ENCODE measurements at places on chromosomes 2 and 18.

DNA sequence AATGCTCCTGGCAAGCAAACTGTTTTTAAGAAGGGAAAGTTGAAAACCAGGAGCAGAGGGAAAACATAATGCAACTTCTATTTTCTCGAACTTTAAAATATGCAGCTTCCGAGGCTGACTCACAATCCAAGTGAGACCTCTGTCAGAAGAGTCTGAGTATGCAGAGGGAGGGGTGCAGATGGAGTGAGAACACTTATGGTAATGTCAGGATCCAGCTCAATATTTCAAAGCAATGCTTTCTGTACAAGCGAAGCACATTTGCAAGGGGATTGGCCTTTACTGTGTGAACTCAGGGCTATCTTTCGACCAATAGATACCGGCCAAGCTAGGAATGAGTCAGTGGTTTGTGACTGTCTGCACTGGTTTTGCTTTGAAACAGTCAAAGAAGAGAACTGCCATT is 242.7 kb downstream of the CNTNAP5 start:
- no peak for DNase-seq

DNA sequence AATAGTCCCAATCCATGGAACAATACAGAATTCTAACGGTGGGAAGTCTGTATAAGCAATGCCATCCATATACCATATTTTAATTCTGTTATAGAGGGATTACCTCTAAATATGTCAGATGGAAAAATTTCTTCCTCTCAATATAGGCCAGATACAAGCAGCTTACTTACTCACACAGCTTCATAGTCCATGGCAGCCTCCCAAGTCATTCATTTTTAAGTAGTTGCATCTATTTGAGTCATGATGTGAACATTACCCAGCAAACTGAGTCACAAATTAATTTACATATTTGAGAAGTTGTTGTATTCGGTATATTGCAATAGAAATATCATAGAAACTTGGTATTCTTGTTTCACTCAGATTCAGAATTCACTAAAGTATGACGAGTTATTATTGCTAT is 20.3 kb downstream of the TBR1 start:
- DNase-seq, result no peak

GRCh38 chr2:175580652-175581051 is 399.1 kb upstream of the ATP5MC3 start:
- no peak for DNase-seq

DNA sequence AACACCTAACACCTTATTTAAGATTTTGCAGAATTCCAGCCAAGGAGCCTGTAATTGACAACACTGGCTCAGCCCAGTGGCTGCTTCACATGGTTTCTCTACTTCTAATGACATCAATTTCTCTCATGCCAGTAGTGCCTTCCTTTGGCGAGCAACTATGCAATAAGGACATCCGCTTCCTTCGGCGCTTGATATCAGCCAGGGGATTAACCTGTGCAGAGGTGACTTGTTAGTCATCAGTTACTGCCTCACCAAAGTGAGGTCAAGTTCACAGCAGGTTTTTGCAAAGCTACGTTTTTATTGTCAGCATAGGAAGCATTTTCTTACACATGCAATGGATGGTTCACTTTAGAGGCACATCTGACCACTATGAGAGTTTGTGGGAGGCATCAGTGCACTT is 24.0 kb upstream of the EDAR start:
- DNase-seq, result no peak

DNA sequence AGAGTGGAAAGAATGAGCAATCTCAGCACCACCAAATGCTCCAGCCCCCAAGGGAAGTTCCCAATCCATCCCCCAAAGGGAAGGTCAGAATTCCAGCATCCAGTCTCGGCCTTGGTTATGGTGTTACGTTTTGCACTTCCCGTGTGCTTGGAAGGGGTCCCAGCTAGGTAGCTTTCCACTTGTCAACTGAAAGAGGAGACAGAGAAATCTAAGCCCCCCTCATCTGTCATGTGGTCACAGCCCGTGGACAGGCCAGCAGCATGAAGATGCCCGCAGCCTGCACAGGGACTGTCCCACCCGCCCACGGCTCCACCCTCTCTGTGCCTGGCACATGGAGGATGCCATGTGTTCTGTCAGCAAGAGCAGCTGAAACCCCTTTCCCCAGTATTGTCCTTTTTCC is 32.1 kb downstream of the RHOB start:
- DNase-seq, result no peak

DNA sequence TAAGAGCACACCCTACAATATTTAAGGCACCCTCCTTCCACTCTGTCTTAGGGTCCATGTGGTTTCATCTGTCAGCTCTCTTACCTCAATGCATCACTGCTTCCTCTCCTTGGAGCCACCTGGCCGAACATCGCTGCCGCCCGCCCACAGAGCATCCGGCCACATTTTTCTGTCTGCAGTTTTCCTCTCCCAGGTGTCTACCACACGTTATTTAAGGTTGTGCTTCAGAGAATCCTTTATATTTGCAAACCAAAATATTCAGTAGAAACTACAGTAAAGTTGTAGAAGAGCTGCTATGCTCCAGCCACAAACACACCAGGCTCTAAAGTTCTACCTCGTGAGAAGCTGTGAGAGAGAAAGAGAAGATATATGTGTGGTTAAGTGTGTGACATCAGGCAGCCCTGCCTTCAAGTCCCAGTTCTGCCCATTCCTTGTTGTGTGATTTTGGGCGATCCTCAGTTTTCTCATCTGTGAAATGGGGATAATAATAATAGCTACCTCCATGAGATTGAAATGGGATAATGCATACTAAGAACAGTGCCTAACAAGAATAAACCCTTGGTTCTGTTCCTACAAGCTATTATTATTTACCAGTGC is 4.9 kb upstream of the STK17B start:
- peak; percentile 83 for DNase-seq

- DNase-seq, result no peak
These were observed 25.6 kb upstream of the ACSL3 start for GRCh38 chr2:222835143-222835822.

GRCh38 chr2:172329774-172330671 is 97.4 kb upstream of the ITGA6 start:
- no peak for DNase-seq

- no peak for DNase-seq
These were observed 14.2 kb downstream of the ANO7 start for GRCh38 chr2:241202681-241203080.

- no peak for DNase-seq
These were observed 192.1 kb downstream of the WDR7 start for GRCh38 chr18:56843241-56843640.

DNA sequence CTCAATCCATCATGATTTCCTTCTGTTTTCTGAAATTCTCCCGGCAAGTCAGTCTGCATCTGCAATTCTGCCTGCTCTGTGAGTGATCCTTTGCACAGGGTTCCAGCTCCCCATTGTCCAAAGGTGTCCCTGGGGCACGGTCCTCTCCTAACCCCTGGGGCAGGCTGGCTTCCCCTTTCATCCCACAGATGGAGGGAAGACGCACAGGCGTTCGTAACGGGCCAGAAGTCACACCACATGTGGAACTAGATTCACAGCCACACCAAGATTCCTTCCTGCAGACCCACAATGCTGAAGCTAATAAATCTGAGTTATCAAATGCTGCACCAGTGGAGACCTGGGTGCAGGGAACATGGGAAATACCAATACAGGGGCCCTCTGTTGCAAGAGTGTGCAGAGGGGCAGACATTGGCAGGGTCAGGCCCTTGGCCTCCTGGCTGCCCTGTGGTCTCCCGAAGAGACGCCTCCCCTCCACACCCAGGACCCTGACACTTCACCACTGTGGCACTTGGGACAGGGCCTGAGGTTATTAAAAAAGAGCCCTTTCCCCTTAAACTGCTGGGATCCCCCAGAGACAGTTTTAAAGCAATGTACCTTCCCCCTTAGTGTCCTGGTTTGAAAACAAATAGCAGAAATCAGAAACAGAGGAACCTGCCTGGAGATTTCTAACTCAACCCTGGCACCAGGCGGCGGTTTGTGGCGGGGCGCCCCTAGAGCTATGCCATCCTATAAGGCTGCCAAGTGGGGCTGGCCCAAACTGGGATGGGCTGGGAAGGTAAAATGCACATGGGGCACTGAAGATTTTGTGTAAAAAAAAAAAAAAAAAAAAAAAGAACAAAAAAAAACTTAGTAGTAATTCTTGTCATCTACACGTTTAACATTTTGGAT is 15.4 kb downstream of the ZNF516 start:
- DNase-seq, result no peak

GRCh38 chr18:67805261-67805660 is 288.7 kb upstream of the DSEL start:
- DNase-seq, result no peak

DNA sequence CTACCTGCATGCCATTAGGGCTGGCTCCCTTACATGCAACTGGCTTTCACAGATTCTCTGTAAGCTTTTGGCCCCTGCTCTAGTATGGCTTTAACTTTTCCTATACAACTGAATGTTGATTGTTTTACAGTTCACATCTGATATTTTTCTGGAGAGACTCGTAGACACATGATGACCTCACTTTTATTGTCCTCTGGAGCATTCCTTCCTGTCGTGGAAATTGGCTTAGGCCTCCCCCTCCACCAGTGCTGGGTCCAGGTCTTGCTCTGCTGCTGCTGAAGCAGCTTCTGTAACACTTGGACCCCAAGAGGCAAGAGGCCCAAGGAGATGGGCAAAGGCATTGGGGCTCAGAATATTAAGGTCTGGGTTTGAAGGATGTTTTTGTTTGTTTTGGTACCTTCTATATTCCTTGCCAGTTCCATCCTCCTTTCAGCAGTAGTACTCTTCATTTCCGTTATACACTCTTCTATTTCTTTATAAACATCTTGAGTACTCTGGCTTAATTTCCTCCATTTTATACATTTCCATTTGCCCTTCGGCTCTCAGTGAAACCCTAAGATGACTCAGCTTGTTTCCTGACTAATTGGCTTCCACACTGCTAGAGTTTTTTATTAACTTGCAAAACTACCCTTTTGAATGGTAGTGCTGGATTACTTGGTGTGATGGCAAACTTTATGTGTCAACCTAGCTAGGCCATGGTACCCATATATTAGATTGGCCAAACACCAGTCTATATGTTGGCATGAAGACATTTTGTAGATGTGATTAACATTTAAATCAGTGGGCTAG is 219.8 kb downstream of the CDCA7 start:
- no peak for DNase-seq

DNA sequence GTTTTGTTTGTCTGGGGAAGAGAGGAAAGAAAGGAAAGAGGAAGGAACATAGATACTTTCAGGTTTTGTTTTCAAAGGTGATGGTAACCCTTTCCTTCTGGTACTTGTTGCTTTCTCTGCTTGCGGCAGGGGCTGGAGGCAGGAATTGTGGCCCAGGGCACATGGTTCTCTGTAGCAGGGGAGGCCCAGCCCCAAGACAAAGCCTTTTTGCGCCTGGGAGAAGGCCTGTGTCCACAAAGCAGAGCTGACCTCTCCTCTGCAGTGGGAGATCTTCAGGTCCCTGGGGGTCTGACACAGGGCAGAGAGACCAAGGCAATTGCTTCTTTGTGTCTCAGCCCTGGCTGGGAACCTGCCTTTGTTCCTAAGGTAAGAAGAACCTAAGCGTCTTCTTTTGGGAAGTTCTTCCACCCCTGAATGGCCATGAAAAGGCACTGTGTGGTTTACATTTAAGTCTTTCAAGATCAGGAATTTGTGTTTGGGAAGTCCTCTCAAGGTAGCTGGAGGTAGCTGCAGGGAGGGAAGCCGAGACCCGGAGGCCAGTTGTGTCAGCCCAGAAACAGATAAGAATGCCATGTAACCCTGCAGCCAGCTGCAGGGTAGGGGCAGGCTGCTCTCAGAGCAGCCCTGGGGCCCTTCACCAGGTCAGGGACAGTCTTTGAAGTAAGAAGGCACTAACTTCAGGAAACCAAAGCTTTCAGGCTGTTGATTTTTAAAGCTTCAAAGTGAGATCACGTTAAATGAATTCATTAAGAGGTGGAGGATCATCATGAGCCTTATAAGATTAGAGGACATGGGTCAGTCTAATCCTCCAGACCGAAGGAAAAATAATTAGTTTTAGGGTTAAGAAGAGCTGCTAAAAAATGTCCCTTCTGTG is 119.3 kb downstream of the STPG4 start:
- DNase-seq, result no peak

DNA sequence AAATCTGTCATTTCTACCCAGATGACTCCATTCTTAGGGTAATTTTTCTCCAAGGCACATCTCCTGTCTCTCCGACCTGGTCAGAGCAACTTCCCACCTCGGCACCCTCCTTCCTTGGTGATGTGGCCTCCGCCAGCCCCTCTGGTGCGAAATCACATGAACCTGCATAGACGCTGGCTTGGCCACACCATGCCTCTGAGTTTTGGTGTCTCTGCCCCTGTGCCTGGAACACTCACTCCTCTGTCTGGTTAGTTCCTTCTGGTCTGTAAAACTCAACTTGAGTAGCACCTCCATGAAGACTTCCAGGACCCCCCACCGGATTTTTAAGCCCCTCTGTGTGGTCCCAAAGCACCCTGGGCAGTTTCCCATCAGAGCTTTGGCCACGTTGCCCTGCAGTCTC is 83.2 kb upstream of the OTOS start:
- DNase-seq, result no peak

- DNase-seq, result no peak
These were observed 179.5 kb downstream of the NAPG start for GRCh38 chr18:10705291-10705690.

- no peak for DNase-seq
These were observed 178.6 kb downstream of the ZBTB7C start for GRCh38 chr18:48230467-48231113.

DNA sequence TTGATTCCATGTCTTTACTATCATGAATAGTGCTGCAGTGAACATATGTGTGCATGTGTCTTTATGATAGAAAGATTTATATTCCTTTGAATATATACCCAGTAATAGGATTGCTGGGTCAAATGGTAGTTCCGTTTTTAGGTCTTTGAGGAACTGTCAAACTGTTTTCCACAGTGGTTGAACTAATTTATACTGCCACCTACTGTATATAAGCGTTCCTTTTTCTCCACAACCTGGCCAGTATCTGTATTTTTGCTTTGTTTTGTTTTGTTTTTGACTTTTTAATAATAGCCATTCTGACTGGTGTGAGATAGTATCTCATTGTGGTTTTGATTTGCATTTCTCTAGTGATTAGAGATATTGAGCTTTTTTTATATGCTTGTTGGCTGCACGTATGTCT is 641.6 kb downstream of the SUCLG1 start:
- no peak for DNase-seq

- DNase-seq, result no peak
These were observed 34.3 kb upstream of the C18orf32 start for GRCh38 chr18:49521216-49521835.

- DNase-seq, result no peak
These were observed 1.8 kb downstream of the SLC4A3 start for GRCh38 chr2:219628986-219629901.

- DNase-seq, result no peak
These were observed 538.3 kb upstream of the CDH2 start for GRCh38 chr18:28715206-28715605.

DNA sequence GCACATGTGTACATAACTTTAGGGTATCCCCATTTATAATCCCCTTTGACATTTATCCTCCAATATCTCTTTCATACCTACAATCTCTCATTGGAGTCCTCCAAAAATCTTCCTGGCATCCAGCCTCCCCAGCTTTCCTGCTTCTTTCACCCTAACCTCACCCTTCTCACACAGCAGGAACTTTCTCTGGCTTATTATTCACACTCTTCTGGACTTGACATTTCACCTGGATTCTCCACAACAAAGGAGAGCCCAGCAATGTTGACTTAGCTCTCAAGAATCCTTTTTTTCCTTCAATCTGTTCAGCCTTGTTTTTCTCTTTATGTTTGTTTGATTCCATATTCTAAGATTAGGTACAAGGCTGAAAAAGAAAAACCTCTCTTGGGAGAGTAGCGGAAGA is 783.6 kb upstream of the ACVR2A start:
- no peak for DNase-seq
